Adipocyte (in vitro differentiated cells): ENCODE measurements at places on chromosomes 16 and 17.

DNA sequence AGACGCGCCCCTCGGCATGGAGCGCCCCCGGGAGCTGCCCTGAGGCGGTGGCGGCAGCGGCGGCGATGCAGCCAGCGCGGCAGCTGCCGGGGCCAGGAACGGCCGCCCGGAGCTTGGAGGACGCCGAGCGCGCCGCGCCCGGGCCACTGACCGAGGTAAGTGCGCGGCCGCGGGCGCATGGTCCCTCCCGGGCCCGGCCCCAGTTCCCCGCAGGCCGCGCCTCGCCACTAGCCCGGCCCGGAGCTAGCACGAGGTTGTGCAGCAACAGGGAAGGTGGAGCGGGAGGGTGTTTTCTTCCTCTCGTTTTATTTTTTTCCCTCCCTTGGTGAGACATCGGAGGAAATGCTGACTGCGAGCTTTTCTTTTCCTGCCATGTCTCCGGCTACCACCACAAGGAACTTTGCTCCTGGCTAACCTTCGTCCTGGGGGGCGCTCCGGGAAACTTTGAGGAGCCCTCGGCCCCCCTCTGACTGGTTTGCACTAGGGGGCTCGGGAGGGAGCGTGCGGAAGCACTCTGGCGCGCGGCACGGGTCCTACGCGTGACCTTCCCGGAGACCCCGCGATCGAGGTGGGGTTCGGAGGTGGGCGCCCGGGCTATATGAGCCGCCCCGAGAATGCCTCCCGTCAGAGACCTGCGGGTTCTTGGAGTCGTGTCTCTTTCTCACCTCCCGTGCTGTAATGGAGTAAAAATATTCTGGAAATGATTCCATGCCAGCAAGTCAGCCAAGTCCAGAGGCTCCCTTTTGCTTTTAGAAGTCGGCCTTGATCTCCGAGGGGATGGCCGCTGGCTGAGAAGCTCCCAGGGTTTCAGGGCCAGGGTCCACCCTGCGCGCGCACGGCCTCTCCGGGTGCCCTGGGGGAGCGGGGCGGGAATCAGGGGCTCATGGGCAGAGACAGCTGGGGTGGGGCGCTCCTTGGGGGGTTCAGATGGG, 868 bp downstream of the KCNJ12 start:
- peak; percentile 66 for DNase-seq

- DNase-seq: no peak
Measured at GRCh38 chr16:75096656-75097055, 19.9 kb downstream of the LDHD start.

GRCh38 chr16:23395732-23396131, 57.3 kb downstream of the COG7 start:
- DNase-seq: no peak

DNA sequence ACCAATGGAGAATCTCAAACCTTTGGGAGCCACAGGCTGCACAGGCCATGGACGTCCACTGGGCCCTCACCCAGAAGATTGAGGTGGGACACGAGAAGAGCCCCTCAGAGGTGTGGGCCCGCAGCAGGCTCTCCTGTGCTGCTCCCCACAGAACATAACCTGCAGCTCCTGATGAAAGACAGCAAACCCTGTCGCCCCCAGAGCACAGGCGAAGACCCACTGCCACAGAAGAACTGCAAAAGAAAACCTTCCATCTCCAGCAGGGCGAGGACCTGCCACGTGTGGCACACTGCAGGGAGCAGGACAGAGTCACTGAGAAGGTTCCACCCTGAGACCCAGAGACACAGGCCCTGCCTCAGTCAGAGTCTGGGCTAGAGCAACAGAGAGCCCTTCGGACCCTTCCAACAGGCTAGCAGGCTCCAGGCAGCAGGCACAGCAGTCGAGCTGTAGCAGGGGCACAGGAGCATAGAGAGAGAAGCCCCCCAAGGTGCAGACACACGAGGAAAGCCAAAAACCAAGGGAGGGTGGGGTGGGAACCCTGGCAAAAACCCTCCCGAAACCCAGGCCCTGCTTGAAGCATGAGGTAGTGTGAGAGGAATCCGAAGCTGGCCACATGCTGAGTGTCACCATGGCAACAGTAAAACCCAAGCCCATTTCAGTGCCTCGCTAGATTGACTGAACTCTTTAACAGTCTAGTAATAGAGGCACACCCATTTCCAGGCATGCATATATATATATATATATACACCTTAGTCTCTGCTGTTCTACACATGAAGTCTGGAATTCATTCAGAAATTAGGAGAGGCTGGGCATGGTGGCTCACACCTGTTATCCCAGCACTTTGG, 60.0 kb upstream of the CHMP6 start:
- peak; percentile 87 for DNase-seq

DNA sequence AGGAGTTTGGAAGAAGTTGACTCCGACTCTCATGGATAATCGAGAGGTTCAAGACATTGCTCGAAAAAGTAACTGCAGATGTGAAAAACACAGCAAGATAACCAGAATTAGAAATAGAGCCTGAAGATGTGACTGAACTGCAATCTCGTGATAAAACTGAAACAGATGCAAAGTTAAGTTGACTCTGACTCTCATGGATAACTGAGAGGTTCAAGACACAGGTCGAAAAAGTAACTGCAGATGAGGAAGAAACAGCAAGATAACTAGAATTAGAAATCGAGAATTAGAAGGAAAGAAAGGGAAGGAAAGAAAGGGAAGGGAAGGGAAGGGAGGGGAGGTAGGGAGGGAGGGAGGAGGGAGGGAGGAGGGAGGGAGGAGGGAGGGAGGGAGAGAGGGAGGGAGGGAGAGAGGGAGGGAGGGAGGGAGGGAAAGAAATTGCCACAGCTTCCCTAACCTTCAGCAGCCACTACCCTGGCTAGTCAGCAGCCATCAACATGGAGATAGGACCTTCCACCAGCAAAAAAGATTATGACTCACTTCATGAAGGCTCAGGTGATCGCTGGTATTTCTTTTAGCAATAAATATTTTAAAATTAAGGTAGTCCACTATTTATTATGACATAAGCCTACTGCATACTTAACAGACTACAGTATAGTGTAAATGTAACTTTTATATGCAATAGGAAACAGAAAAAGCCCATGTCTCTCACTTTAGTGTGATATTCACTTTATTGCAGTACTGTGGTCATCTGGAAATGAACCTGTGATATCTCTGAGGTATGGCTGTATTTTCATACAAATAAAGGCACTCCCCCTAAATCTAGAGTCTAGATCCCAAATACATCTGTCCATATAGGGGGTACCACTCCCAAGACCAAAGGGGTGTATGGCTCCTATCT, 68.3 kb downstream of the KANSL1 start:
- DNase-seq: no peak
